ENCODE measurements at places on chromosomes 16 and 17.

DNA sequence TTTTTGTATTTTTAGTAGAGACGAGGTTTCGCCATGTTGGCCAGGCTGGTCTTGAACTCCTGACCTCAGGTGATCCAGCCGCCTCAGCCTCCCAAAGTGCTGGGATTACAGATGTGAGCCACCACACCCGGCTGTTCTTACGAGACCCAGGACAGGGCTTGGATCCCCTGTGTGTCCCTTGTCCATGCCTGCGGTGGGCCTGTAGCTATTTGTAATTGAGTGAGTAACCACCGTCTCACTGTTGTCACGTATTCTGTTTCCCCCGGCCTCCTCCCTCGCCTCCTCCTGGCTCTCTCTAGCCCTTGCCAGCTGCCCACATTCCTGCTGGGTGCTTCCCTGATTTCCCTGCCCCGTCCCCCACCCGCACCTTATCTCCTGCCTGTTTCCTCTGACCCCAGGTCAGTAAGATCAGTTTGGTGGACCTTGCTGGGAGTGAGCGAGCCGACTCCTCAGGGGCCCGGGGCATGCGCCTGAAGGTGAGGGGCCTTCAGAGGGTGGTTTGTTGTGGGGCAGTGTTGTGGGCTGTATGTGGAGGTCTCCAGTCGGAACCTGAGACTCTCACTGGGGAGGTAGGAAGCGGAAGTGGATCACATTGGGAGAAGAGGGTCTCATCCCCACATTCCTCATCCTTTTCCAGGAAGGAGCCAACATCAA is 5.6 kb downstream of the KIF1C start:
- no peak for DNase-seq

DNA sequence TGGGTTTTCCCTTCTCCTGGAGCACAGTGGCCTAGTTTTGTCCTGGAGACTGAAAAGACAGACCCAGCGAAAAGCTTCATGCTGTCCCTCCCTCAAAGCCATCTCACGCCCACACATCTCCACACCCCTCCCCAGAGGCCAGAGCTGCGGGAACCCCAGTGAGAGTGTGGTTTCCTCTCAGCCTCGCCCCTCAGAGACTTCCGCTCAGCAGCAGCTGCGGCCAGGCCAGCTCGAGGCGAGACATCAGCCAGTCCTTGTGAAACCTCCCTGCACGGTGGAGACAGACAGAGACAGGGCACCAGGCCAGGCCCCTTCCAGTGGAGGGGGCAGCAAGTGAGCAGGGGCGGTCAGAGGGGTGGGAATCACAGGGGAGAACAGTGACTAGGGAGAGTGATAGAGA is 77.0 kb upstream of the TNRC6C start:
- peak; percentile 80 for DNase-seq

GRCh38 chr16:55871411-55872038 is 3.6 kb downstream of the CES5A start:
- DNase-seq: no peak

- DNase-seq: peak; percentile 97
Measured at GRCh38 chr16:81006813-81007695, at the start of the genes CENPN and CMC2. TSS of gene CENPN (plus strand) at chr16:81007214. CDS start at chr16:81011940, 4,726 bp downstream. TSS of gene CMC2 (minus strand) at chr16:81006885. CDS start at chr16:80997394, 9,491 bp downstream.

DNA sequence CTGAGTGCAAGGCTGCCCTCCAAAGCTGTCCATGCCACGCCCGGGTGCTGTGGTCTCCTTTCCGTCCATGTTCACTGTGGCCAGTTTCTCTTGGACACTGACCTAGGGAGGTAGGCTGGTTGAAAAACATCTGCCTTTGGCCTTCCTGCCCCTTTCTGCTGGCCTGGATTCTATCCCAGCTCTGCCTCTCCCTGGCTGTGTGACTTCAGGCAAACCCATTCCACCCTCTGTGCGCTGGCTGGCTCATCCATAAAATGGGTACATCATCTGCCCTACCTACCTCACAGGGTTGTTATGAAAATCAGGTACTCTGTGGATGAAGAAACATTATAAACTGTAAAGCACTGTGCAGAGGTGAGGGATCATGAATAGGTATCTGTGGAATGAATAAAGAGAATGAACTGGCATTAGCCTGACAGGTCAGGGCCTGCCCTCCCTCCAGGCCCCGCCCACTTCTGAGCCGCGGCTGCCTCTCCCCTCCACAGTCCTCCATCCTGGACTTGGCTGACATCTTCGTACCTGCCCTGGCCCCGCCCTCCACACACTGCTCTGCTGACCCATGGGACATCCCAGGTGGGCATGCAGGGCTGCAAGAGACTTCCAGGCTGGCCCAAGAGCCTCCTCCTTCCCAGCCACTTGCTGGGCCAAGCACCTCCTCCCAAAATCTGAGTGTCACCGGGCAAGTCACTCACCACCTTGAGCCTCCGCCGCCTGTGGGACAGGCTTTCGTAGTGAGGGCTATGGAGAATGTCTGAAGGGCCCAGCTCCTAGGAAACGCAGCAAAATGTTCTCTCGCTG is 7.0 kb upstream of the SPATA20 start:
- no peak for DNase-seq

DNA sequence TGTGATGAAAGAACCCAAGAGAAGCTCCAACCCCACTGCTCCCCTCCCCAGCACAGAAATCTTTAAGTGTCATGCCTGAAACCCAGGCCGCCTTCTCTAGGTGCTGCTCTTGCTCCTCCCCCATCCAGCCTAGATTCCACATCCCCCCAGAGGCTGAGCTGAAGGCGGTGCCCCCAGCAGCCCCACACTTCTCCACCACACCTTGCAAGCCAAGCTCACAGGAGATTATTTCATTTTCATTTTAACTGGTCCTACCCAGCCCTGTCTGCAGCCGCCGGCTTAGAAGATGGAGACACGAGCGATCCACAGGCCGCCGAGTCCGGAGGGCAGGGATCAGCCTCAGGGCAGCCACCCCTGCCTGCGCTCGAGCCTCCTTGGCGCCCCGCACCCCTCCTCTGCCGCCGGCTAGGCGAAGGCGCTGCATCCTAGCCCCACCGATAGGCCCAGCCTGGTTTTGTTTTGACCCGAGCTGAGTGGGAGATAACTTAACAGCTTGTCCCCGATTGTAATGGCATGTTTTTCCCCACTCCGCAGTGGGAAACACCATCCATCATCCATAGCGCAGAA is 125.3 kb downstream of the RBFOX3 start:
- DNase-seq: no peak

DNA sequence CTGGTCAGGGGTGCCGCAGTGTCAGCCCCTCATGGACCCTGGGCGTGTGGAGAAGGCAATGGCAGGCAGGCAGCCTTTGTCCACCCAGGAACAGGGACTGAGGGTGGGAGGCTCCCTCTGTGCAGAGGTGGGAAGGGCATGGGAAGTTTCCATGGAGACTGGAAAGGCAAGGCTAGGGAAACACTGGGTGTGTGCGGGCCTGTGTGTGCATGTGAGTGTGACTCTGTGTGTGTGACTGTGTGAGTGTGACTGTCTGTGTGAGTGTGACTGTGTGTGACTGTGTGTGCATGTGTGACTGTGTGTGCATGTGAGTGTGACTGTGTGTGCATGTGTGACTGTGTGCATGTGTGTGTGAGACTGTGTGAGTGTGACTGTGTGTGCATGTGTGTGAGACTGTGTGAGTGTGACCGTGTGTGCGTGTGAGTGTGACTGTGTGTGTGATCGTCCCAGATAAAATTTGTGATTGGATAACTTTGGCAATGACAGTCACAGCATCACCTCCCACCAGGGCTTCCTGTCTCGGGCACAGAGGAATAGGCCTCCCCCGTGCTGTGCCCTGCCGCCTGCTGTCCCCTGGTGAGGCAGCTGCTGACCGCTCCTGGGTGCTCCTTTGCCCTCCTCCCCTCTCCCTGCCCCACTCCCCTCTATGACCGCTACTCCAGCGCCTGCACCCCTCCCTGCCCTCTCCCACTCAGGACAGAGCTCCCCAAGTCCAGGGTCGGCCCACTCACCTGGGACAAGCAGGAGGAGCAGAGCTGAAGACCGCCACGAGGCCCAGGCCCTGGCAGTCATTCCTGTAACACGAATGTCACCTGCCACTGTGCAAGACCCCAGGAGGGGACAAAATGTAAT is 698 bp downstream of the CD300C start:
- no peak for DNase-seq

GRCh38 chr16:11160676-11161115 is 95.3 kb downstream of the SOCS1 start:
- DNase-seq: no peak

DNA sequence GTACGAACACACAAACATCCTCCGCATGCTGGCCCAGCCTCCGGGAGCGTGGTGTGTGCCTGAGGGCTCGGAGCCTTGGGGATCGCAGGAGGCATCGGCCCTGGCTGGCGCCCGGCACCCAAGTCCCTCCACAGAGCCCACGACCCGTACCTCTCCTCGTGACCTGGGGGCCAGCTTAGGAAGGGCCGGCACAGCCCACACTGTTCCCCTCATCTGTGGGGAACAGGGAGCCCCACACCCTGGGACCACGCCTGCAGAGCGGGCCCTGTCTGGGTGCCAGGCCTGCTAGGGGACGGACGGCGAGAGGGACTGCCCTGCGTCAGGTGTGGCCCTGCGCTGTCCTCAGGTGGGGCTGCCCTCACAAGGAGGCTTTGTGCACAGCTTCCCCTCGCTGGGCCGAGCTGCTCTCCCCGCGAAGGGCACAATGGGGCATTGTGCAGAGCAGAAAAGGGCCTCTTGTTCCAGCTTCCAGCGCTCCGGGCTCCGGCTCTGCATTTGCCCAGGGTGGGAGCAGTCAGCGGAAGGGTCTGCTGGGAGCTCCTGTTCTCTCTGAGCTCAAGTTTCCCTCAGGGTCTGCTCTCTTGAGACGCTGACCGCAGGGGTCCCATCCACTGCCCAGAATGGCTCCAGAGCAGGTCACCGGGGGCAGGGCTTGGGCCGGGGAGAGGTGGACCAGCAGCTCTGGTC is 1.7 kb upstream of the LMF1 start:
- DNase-seq: no peak

GRCh38 chr16:57462978-57463362 is 491 bp downstream of the POLR2C start:
- no peak for DNase-seq

DNA sequence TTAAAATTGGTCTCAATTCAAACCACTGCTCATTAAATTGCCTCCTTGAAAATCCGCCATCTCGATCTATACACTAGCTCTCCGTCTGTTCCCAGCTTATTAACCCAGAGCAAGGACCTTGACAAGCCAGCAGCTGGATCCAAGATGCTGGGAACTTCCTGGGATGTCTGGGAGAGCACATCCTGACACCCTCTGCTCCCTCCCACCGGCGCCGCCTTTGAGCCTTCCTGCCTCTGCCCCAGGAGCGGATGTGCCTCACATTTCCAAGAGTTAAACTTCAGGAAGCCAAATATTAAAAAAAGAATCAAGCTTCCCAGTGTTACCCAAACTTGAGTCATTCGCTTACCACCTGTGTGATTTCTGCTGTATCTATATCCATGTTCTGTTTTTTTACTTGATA is 107.9 kb downstream of the HAPSTR1 start:
- no peak for DNase-seq

GRCh38 chr17:40075201-40075941 is 12.6 kb downstream of the THRA start:
- peak; percentile 85 for DNase-seq

- no peak for DNase-seq
Measured at GRCh38 chr16:83958137-83958845, 5.3 kb downstream of the OSGIN1 start.

DNA sequence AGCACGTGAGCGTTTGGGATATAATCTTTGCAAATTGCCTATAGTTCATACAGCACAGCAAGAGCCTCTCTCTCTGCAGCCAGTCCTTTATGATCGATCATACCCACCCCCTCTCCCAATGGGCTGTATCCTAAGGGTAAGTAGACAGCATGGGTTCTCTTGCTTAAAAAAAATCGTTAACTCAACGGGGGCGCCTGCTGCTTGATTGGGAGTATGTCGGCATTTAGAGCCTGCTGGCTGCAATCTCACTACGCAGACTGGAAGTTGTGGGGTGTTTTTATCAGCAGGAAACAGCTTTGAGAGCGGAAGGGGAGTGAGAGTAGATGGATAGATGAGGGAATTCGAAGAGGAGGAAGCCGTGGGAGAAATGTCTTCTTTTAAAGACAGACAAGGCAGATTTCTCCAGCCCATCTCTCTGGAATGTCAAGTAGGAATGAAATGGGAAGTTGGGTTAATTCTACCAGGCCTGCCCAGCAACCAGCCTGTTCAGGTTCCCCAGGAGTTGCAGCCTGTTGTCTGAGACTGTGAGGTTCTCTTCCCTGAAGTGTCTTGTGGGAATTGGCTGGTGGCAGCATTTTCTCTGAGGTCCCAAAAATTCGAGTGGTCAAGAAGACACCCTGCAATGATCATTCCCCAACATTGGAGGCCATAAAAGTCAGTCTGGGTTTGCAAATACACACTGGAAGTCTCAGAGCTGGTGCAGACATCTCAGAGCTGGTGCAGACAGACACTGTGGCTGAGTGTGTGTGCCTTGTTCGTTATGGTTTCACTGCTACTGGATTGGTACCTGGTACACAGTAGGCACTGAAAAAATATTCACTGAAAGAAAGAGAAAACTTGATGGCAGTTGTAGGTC is 65.6 kb downstream of the PRKCB start:
- no peak for DNase-seq

DNA sequence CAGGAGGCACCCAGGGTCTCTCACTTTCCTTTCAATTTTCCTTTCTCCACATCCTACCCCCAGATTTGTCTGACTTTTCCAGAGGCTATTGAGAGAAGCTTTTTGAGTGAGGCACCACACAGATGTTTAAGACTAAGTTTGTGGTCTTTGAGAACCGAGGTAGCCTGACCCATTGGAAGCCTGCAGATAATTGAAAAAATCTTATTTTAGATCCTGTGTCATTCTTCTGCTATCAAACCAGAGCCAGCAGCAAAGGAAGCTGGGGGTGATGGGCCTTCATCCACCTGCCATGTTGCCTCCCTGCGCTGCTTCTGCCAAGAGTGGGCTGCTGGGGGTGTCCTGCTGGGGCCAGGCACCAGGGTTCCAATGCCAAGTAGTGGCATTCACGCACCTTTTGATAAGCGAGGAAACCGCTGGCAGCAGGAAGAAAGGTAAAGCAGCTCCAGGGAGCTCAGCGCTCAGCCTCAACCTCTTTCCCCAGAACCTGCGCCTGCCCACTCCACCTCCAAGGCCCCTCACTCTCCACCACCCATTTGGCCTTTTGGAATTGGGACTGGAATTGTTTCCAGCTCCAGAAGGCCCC is 55.6 kb downstream of the MPRIP start:
- no peak for DNase-seq

- no peak for DNase-seq
Measured at GRCh38 chr16:17951378-17951777, 385.2 kb downstream of the NPIPA8 start.

DNA sequence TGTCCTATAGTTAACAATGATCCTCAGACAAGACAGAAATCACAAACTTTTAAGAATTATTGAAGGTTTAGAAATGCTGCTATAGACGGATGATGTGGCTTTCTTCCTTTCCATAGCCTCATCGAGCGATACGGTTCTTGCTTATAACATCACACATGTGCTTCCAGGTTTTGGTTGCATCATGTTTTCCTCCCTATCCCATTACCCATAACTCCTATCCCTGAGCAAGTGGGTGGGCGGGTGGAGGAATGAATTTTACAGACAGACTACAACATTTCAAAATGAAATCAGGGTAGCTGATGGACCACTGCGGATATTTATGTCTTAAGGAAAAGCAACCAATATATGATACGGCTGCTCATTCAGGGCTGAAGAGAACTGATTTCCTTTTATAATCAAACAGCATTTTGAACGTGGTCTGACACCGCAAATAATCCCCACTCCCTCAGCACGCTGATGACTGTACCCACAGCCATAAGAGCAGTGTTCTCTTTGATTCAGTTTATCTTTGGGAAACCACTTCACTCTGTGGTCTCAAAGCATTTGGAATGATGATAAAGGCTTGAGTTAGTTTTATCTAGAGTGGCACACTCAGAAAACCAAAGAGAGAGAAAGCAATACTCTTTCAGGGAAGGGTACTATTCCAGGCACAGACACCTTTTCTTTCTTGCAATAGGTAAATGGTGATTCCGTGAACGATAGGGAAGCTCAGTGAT is 4.6 kb upstream of the AKTIP start:
- no peak for DNase-seq

- no peak for DNase-seq
Measured at GRCh38 chr17:81577278-81578000, 25.3 kb upstream of the FAAP100 start.
